ENCODE measurements at places on chromosomes 3 and 15. TPM values are rescaled to one million over a fixed set of nuclear protein-coding genes. Genes with fewer than 3 reads are reported as not detected.
A peak's percentile ranks its signal among the peaks of the same experiment; 100 is the strongest.

Gene SCAMP5
- total RNA-seq: 6.4 TPM

Gene TYRO3
- 8.1 TPM for total RNA-seq

Gene UBAP1L
- total RNA-seq: 1.2 TPM

Gene ECE2
- total RNA-seq: 0.42 TPM

Gene CRABP1
- total RNA-seq: not detected

Gene CLDN11
- 5.2 TPM for total RNA-seq

Gene NPAP1
- total RNA-seq: not detected

Gene AADACL2
- total RNA-seq: 0.26 TPM

Gene CLDN16
- not detected for total RNA-seq

Gene SERPINI2
- total RNA-seq: not detected

GRCh38 chr3:170903123-170903522 is 5.3 kb downstream of the EIF5A2 start:
- DNase-seq: no peak

GRCh38 chr15:59522988-59523461 is 85.0 kb downstream of the FAM81A start:
- no peak for DNase-seq

- DNase-seq: no peak
Observed at GRCh38 chr3:37601832-37602231, 259.8 kb upstream of the CTDSPL start.

GRCh38 chr3:38314764-38315487 is 31.7 kb upstream of the XYLB start:
- DNase-seq: peak; percentile 80

DNA sequence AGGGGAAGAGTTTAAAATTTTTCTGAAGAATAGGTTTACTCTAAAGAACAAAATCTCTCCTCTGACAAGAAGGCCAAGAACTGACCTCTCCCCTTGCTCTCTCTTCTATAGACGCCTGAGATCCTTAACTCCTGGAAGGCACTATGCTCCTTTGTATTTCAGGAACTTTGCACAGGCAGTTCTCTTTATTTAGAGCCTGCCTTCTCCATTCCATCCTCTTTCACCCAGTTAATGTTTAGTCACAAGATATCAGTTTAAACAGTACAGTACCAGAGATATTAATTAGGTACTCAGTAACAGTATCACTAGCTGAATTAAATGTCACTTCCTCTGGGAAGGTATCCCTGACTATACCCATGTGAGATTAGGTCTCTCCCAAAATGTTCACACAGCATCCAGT is 33.5 kb downstream of the HERC1 start:
- DNase-seq: no peak

DNA sequence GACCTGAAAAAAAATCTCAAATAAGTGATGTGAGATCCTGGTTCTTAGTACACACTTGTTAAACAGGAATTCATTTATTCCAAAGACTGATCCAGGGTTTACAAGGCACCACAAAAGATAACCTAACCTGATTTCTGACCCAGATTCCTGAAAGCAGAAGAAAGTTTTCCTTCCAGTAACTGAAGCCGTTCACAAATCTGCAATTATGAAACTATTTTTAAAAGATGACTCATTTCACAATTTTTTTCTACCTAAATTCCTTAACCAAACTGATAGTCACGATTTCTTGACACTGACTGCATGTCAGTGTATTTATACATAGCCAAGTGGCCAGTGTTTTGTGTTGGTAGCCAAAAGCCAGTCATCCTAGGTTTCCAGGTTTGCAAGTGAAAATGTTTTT is 17.1 kb downstream of the SLC9A9 start:
- DNase-seq: no peak

- no peak for DNase-seq
Observed at GRCh38 chr3:186361246-186361761, 730 bp downstream of the DGKG start.

GRCh38 chr3:16051691-16052090 is 122.8 kb upstream of the GALNT15 start:
- no peak for DNase-seq

- no peak for DNase-seq
Observed at GRCh38 chr3:196051282-196052076, 30.4 kb downstream of the TFRC start.

- no peak for DNase-seq
Observed at GRCh38 chr3:119207512-119207875, 33.2 kb downstream of the B4GALT4 start.

DNA sequence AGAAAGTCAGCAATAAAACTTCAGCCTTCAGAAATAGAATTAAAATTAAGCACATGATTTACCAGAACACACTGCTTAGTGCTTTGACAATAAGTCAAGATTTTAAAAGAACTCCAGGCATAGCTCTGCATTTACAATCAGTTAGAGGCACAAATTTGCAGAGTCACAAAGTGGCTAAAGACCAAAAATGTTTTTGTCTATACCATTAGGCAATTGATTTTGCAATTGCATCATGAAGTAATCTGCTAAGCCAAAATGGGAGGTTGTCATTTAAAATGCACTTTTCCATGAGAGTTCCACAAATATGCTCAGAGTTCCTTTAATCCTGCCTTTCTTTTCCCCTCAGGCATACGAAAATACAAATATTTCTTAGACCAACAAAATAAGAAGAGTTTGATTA is 10.1 kb upstream of the DCP1A start:
- no peak for DNase-seq

DNA sequence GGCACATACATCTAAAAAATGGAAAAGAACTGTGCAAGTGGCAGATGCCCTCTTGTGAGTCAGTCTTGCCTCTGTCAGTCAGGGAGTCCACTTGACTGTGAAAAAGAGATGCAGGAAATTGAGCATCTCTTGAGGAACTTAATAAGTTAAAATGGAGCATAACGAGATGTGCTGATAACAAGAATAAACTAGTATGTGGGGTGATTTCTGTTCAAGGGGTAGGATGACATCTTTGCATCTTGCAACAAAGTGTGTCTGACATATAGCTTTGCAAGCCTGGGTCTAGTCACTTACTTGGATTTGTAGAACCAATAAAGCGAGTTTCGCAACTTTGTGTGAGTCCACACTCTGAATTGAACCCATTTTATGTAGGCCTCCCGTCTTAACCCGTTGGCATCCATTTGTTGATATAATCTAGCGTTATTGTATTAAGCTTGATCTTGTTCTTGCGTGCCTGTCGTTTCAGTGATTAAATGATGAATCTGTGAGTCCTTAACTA is 2.2 kb downstream of the USP3 start:
- DNase-seq: no peak

- peak; percentile 70 for DNase-seq
Observed at GRCh38 chr3:38969317-38970235, 82.2 kb downstream of the SCN11A start.

DNA sequence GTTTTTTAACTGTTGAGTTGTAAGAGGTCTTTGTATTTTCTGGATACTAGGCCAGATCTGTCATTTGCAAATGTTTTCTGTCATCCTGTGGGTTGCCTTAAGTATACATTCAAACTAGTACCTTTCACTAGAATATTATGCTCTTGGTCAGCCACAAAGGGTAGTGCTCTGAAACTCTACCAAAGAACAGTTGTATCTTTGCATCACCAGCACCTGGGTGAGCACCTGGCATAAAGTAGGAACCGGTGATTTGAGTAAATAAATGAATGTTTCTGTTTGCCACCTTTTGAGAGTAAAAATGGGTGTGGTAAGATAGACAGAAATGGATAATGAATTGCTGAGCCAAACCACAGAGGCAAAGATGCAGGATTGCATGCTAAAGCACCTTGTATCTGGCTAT is 98.7 kb downstream of the SLCO3A1 start:
- DNase-seq: no peak

DNA sequence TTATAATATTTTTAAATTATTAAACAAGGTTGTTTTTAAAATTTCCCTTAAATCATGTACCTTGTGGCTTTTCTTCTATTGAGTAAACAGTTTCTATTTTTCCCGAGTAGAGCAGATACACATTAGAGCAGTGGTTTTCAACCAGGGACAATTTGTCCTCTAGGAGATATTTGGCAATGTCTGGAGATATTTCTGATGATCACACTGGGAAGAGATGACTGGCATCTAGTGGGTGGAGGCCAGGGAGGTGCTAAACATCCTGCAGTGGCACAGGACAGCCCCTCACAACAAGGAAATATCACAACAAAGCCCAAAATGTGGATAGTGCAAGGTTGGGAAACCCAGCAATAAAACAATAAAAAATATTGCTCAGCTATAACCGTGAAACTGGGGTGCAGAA is 113.0 kb upstream of the PTPRG start:
- DNase-seq: no peak
